Pons (tissue), 1 donor: ENCODE measurements at places on chromosomes 4 and X.
A peak's percentile ranks its signal among the peaks of the same experiment; 100 is the strongest.

- DNase-seq = peak; percentile 67
Measured at GRCh38 chr4:183984566-183984965, 79.5 kb downstream of the STOX2 start.

- no peak for DNase-seq
Measured at GRCh38 chr4:16721613-16722291, 176.7 kb downstream of the LDB2 start.

DNA sequence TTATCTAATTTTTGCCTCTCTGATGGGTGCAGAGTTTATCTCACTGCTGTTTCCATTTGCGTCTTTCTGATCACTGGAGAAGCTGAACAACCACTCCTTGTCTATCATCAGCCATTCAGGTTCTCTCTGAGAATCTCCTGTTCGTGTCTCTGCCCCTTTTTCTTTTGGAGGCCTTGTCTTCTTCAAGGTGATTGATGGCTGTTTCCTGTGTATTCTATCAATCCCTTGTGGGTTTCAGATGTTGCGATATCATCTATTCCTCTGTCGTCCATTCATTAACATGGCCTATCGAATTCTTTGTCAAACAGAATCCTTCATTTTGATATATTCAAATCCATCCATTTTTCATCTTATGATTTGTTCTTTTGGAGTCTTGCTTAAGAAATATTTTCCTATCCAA is 100.3 kb downstream of the FAM53A start:
- no peak for DNase-seq

DNA sequence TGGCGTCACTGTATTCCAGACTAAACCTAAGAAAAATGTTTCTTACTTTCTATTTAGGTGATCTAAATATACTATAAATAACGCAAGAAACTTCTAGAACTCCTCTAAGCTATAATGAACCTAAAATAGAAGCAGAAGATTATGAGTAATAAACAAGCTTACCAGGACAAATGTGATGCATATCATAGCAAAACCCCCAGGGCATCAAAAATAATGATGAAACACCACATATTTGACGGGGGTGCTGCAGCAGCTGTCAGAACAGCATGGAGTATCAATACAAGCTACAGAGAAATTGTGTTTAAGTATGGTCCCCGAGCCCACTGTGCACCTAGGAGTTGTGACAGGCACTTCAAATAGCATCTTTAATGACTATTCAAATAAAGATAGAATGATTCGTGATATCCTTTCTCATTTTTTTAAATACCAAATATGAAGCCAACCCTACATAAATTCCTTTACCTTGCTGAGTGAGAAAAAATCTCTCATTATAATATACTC is 337.3 kb downstream of the CENPC start:
- no peak for DNase-seq

DNA sequence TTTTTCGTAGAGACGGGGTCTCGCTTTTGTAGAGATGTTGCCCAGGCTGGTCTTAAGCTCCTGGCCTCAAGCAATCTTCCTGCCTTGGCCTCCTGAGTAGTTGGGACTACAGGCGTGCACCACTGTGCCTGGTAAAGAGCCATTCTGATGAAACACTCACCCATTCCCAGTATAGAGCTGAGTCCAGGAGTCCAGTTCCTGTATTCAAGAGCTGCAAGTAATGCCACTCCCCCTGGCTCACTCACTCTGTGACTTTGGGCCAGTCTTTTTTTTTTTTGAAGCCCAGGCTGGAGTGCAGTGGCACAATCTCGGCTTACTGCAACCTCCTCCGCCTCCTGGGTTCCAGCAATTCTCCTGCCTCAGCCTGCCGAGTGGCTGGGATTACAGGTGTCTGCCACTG is 3.5 kb downstream of the CCDC22 start:
- no peak for DNase-seq

GRCh38 chr4:121192480-121192879 is 28.4 kb upstream of the TNIP3 start:
- DNase-seq = peak; percentile 60

DNA sequence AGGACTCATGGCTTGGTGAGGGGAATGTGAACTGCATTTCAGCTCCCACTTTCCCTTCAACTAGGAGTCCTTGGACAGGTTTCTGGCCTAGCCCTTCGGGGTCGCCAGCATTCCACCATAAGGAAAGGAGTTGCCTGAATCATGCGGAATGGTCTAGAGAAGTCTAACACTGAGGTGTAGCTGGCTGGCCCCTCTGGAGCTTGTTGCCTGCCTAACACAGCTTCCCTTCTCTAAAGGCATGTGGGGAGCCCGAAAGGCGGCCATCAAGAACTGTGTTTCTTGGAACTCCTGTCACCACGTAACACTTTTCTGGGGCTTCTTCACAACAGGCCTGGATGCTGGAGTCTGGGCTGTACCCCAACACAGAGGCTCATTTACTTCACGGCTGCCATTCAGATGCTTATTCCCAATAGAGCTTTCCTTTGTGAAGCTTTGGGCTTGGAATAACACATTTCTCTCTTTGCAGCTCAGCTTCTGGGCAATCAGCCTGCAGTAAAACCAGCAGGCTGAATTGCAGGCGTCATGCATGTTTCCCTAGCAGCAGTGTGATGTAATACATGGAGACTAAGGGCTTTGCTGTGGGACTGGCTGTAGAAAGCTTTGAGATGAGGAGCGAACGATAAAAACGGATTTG is 5.4 kb downstream of the GABRQ start:
- DNase-seq = peak; percentile 83

DNA sequence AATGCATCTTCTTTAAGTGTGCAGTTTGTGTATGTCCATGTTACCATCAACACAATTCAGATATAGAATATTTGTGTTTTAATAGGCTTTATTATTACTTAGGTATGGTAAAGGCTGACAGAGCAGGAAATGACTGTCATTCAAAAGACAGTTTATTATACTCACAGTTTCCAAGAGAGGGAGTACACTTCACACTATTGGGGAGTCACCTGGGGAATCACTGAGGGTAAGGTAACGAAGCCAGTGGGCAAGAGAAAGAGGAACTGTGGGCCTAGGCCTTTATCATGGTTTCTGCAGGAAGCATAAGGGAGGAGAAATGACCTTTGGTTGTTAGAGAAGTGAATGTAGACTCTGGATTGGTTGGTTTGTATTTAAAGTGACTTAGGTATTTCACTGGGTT is 235.1 kb upstream of the HCCS start:
- DNase-seq = no peak

DNA sequence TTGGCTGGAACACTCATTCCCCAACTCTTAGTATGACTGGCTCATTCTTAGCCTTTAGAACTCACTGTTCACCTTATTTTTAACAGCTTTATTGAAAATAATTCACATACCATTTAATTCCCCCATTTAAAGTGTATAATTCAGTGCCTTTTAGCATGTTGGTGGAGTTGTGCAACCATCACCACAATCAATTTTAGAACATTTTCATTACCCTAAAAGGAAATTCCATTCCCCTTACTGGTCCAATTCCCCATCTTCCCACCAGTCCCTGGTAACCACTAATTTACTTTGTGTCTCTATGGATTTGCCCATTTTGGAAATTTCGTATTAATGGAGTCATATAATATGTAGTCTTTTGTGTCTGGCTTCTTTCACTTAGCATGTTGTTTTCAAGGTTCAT is 19.7 kb downstream of the NHSL2 start:
- no peak for DNase-seq

DNA sequence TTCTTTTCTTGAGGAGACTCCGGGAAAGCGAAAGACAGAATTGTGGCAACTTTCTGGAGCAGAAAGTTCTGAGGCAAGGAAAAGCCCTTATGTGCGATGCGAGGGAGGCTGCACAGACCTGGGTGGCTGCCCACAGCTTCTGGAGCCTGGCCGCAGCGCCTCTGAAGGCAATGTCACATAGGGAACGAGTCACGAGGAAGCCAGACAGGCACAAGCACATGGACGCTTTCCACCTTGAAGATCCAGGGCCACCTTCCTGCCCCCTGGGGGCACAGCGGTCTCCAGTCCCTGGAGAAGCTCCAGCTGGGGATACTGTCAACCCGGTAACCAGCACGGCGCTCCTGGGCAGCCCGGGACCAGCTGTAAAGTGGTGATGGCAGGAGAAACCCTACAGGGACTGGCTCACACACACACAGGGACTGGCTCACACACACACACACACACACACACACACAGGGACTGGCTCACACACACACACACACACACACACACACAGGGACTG is 69.8 kb downstream of the MTNR1A start:
- DNase-seq = peak; percentile 17

DNA sequence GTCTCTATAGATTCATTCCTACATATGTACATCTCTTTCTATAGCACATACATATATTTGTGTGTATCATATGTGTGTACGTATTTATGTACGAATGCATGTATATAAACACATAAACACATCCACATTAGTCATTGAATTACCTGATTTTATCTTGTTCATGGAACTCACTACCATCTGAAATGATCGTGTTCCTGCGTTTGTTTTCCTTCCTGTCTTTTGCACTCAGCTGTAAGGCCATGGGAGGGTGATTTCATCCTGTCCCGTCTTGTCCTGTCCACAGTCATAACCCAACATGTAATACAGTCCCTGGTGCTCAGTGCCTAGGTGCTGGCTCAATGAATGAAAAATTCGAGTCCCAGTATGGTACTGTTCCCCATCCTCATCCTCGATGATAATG is 191.8 kb upstream of the PSAPL1 start:
- no peak for DNase-seq

DNA sequence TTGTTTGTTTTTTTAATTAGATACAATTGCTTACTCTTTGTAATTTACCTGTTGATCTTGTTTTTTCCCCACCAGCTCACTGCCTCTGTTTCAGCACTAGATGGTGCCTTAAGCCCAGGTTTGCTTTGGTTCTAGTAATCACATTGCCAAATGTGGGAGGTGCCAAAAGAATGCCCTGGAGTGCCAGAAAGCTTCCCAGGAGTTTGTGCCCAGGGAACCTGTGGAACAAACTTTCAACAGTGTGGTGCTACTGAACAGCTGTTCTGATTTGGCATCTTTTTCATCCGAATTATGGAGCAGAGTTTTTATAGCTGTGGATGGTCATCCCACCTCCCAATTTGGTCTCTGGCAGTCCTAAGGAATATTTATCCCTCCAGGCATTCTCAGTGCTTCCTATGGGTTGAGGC is 1000.7 kb downstream of the STIM2 start:
- DNase-seq = peak; percentile 52

GRCh38 chrX:10685923-10686595 is 65.7 kb upstream of the MID1 start:
- no peak for DNase-seq

DNA sequence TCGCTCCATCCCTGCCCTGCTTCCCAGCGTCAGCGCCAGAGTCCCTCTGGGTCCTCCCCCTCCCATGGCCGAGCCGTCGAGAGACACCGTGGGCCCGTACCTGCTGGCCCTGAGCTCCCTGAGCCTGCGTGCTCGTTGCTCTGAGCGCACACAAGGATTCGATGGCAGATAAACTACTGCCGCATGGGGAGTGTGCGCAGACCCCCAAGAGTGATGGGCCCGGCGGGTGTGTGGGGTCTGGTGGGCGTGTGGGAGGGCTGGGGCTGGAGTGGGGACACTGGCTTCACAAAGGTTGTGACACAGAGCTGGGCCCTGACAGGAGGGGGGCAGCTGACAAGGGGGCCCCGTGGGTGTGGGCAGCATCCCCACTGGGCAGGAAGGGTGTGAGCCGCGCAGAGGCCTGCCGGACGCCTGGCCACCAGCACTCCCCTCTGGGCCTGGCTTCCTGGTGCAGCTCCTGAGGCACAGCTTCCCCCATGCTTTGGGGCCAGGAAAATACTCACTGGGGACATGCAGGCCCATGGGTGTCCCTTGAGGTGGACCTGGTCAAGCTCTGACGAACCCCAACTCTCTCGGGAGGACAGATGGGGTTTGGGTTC is 4.8 kb upstream of the RGS12 start:
- DNase-seq = no peak

DNA sequence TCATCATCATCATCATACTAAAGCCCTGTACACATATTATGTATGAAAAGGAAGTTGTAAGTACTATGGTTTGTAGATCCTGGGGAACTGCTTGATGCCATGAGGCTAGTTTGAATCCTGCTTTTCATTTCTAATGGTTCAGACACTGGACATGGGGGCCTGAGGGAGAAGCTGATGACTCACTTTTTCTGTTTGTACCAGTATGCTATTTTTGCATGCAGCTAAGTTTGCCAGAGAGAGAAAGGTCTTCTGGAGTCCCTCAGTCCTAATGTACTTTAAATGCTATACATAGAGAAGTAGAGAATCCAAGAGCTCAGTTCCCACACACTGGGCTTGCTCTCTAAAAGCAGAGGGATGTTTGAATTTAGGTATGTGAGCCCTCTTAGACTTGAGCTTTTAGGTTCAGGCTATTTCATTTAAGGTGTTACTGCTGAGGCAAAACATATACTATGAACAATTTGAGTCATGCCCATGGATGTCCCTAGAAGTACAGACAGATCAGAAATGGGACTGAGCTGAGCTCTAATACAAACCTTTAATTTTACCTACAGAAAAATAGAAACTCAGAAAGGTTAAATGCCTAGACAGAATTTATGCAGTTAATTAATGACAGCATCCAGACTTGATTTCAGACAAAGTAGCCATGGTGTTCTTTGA is 17.6 kb upstream of the HS3ST1 start:
- DNase-seq = no peak

DNA sequence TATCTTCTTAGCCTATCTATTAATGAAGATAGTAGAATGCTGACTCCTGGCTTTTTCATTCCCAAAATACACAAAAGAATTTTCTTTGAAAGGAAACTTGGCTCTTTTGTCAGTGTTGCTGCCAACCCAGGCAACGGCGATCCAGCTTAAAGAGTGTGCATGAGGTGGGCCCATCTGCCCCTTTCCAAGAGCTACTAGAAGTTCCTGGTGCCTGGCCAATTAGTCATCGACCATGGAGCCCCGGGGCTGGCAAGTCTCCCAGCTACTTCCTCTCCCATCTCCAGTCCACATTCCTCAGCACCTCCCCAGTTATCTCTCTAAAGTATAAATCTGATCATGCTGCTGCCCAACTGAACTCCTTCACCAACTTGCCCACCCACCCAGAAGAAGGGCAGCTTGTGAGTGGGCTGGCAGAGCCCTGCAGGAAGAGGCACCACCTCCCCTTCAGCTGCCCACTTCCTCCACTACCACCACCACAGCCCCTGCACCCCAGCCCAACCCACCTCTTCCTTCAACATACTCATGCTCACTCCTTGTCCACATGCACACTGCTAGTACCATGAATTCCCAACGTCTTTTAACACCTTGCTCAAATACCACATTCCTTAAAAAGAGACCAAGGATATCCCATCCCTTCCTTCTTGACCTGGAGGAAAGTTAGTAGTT is 158.2 kb upstream of the MAP3K15 start:
- DNase-seq = no peak

GRCh38 chr4:1559896-1560650 is 124.0 kb downstream of the FAM53A start:
- no peak for DNase-seq

DNA sequence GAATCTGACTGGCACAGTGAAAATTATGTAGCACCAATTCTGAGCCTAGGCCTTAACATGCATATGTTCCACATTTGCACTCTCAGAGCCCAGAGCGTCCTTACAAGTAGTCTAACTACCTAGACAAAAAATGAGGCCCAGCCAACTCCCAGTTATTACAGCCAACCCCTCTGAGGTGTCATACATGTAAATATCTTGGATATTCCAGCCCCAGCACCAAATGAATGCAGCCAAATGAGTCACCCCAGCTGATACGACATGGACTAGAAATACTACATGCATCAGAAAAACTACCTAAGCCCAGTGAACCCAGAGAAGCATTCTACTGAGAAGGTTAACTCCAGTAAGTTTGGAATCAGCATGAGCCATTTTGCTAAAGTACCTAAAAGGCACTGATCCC is 145.1 kb downstream of the STPG2 start:
- DNase-seq = no peak
